NCI-H446 (cell line): ENCODE measurements at places on chromosomes 1 and 21.

- DNase-seq = no peak
Observed at GRCh38 chr1:223748405-223748772, 36.0 kb downstream of the CAPN2 start.

DNA sequence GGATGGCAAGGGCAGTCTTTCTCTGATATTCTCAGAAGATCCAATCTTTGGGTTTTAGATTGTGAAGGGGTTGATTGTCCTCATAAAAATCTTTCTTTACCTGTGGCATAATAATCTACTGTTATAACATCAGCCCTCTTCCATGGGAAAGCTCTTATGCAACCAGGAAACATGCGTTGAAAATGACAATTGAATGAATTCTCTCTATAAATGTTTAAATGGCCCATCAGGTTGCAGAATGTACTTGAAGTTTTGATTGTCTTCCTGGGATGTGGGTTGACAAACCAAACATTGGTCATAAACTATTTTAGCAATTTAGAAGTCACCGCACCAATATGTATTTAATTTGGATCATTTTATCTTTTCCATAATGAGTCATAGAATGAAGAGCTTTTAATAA, 31.7 kb upstream of the ITLN1 start:
- no peak for DNase-seq

DNA sequence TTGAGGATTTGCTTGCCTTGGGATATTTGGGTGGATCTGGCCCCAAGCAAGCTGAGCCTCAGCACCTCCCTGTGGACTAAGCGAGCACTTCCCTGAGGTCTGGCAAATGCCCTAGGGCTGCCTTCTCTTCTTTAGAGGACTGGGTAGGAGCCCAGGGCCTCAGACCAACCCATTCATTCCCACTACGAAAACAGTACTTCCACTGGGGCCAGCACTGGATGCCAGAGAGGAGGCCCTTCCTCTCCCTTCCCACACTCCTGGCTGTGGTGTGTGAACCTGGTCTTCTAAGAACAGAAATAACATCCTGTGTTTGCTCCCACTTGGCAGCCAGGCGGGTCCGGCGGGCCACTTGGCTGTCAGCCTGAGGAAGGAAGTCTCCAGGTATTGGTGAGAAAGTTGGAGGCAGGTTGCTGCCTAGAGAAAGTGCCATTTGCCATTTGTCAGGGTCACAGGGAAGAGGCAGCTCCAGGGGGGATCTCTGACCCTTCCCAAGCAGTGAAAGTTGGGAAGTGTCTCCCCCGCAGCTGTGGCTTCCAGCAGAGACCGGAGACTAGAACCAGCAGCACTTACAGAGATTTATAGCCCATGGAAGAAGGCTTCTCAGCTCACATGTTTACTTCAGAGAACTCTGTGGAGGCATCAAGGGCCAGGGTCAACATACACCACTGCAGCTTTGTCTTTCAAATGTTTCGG, 323.5 kb downstream of the SIPA1L2 start:
- peak; percentile 87 for DNase-seq

DNA sequence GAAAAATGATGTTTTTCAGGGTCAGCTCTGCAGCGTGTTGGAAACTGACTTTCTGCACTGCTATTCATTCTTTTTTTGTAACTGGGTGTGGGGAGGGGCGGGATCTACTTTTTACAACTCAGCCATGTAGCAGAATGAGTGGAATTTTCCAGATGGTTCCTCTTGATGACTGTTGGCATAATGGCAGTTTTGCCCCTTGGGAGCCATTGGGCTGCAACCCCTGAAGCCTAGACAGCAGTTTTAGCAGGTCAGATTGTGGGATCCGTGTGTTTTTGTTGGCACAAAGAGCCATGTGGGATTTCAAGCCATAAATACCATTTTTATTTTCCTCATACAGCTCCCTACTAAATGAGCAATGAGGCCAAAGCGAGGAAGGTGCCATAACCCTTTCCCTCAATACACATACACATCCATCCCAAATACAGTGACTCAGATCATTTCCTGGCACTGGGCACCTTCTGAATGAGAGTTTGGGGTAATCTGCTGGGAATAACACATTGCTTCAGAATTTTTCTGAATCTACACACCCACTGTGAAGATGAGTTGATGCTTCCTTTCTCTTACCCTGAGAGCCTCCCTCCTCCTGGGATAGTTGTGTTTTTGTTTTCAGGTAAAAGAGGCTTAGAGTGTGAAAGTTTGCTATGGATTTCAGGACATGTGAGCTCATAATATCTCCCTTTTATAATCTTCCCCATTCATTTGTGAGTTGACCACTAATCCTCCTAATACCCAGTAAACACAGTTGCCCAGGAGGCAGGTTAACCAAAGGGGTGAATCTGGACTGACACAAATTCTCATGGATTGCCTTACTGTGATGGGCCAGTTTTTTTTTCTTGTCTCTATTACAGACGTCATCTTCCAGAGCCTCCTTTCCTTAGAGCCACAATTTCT, 13.1 kb downstream of the S100A10 start:
- DNase-seq = no peak

DNA sequence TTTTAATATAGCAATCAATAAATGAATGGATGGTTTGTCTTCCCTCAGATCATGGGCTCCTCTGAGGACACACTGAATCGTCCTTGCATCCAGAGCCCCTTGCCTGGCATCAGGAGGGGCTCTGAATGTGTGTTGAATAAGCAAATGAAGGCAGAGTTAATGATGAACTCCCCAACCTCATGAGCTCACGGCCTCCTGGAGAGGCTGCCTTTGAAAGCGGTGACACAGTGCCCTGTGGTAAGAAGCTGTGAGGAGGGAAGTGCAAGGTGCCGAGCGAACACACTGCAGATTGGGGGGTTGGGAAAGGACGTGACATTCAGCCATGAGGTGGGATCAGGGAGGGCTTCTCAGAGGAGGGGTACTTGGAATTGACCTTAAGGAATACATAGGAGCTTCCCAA, 3.2 kb upstream of the PARS2 start:
- no peak for DNase-seq

DNA sequence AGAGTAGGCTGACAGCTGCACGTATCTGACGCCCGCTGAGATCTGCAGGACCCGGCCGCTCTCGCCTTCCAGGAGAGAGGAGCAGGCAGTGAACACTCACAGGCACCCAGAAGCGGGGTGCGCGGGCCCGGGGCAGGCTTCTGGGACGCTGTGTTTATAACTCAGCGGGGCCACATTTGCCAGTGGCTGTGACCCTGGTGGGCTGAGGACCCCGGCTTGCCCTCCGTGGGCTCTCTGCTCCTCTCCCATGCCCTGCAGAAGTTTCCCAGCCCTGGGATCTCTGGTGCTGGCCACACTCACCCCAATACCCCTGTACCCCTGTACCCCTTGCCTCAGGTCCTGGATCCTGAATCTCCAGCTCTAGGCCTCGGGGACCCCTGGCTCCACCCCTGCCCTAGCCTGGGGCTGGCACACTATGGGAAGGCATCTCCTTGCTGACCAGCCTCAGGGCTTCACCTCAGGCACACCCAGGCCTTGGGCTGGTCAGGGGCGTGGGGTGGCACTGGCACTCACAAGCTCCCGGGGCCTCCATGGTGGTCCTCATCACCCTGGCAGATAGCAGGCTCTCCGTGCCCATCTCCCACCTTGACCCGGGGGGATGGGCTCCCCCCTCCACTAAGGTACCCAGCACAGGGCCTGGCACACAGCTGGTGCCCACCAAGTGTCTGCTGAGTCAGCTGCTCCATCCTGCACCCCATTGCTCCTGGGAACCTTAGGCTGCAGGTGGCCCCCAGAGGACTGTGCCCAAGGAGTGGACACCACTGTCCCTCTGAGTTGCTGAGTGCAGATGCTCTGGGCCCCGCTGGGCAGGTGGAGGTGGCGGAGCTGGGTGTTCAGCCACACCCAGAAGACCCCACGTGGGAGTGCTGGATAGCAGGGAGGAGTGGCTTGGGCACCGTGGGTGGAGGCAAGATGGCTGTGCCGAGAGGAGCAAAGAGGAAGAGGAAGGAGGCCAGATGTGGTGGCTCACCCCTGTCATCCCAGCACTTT, 32.4 kb downstream of the MORN1 start:
- DNase-seq = no peak
